ENCODE measurements at places on chromosomes 4 and X.

DNA sequence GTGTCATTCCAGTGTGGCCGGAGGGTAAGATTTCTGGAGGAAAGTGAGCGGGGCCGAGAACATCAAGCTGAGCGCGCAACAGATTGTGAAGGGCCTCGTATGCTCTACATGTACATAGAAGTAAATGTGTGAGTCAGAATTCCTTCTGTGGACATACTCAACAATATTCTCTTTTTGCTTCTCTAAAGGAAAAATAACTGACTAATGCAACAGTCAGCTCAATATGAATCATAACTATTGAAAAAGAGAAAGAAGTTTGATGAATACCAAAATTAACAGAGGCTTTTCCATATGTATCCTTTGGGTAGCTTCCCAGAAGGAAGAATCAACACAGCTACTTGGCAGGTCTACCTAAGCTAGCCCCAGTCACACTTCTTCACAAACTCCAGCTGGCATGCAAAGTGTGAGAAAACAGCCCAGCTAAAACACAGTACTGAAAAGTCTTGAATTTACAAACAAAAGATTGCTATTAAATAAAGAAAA, 87.5 kb upstream of the ZFP42 start:
- DNase-seq, result no peak

DNA sequence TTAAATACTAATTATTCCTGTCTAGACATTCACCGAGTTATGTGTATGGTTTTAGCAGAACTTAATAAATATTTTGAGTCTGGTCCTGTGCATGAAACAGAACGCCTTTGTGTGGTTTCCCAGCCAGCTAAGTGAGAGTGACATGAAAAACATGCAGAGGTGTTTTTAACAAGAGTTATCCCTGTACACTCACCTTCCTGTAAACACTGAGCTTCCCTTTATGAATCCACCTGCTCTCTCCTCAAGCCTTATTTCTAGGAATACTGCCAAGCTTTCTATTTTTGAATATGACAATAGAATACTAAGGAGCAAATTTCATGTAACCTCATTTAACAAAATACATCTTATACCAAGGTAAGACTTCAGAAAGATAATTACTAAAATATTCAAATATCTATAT, 270.3 kb upstream of the CTSO start:
- no peak for DNase-seq

- DNase-seq, result peak; percentile 18
Observed at GRCh38 chr4:17385403-17385802, 126.5 kb downstream of the QDPR start.

DNA sequence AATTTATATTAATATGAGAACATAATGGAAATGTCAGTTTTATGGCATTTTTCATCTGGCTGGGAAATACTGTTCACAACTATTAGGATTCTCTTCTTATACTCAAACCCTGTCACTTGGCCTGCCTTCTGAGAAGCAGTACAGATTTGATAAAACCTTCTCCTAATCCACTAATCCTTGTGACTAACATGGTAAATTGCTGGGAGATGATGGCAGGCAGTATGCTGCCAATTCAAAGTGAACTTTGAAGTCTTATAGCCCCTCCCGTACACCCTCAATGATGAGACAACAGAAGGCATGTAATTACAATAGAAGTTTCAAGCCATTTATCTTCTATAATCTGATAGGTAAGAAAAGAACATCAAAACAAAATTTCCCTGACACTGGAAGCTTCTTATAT, 36.9 kb downstream of the PAQR3 start:
- DNase-seq, result no peak

DNA sequence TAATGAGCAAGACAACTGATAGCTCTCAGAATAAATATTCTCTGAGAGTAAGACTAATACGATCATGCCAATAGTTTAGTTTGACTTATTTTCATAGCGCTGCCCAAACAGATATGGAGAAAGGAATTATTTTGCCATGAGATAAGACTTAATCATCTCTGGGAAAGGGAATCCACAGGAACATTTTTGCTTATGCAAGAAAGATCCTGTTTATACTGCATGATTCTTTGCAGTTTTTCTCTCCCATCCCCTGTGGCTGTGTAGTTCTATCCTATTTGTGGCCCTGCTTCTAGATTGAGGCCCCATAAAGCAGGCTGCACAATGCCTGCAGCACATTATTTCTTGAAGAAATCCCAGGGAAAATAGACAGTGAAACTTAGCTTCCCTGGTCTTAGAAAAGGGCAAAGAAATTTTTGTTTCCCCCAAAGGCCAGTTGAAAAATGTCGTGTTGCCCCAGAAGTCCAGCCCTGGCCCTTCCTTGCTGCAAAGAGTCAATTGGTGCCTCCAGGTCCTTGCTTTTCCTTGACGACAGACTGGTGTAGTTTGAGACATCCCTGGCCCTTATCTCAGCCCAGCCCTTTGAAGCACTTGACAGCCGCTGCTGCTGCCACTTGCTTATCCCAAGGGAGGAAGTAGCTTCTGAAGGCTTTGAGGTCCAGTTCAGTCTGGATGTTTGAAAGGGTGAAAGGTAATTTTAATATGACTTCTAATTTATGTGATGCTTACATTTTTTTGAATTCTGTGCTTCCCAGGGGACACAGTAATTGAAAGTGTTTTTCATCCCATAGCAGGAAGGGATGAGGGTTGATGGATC, 45.0 kb upstream of the SH3RF1 start:
- no peak for DNase-seq

DNA sequence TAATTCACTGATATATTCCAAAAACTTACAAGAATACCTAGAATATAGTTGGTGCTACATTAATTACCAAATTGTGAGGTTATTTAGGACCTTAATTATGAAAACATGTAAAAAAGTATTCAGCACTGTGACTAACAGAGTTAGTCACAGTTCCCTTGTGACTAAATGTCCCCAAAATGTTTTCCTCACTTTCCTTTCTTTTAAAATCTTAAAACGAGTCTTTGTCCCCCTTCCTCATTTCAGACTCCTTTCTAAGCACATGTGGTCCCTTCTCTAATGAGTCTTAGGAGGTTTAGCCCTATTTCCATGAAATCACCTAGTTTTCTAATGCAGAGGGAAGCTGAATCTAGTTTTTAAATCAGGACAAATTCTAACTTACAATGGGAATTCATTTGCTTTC, 175.0 kb downstream of the PPP3CA start:
- no peak for DNase-seq

DNA sequence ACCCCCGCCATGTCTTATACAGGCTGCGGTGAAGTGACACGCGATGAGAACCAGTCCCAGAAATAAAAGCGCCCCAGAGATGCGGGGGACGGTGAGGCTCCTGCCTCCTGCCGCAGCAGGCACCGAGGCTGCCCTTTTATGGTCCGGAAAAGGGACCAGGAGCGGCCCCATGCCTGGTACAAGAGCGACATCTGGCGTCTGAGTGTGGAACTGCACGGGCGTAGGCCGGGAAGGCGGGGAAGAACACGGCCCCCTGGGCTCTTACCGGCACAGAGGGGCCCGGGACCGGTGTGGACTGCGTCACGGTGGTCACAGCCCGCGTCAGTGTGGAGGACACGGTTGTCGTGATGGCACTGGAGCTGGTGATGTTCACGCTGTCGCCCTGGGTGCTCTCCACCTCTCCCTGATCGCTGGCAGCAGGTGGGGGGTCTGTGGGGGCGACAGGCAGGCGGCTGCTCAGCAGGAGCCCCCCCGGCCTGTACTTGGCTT, 8.9 kb upstream of the RENBP start:
- peak; percentile 77 for DNase-seq

DNA sequence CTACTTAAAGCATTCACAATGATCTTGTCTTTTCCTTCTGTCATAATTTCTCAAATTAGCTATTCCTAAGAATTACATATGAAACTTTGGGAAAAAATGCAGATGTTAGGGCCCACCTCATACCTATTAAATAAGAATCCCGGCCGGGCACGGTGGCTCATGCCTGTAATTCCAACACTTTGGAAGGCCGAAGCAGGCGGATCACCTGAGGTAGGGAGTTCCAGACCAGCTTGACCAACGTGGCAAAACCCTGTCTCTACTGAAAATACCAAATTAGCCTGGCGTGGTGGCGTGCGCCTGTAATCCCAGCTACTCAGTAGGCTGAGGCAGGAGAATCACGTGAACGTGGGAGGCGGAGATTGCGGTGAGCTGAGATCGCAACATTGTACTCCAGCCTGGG, 158.4 kb upstream of the TLL1 start:
- no peak for DNase-seq

GRCh38 chrX:153829799-153830639, at the start of gene PDZD4:
PDZD4 (minus strand) TSS chrX:153830544; CDS start chrX:153830298, 246 bp downstream.
- no peak for DNase-seq

GRCh38 chr4:1409079-1409478, 2.8 kb upstream of the NKX1-1 start:
- no peak for DNase-seq

All from activated CD4-positive, alpha-beta memory T cell treated with anti-CD3 and anti-CD28 coated beads, Interleukin-2, amount 10 ng/mL, durations not matched to agents 7 days and 5 days (primary cell).